Activated CD4-positive, alpha-beta T cell treated with anti-CD3 and anti-CD28 coated beads, Interleukin-2, amount 10 ng/mL, durations not matched to agents 7 days and 5 days (primary cell): ENCODE measurements at places on chromosomes 16 and 17. TPM values are rescaled to one million over a fixed set of nuclear protein-coding genes. Genes with fewer than 3 reads are reported as not detected.

DNA sequence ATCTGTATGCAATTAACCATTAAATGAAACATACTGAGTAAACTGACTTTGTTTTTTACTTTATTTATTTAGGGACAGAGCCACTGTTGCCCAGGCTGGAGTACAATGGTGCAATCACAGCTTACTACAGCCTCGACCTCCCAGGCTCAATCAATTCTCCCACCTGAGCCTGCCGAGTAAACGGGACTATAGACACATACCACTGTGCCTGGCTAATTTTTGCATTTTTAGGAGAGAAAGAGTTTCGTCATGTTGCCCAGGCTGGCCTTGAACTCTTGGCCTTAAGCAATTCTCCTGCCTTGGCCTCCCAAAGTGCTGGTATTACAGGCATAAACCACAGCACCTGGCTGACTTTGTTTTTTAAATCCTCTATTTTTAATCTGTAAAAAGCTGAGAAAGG is 42.6 kb downstream of the ANKFY1 start:
- no peak overlapping the region for H3K4me3 ChIP-seq
- no peak for DNase-seq
- no peak overlapping the region for H3K27ac ChIP-seq

Gene KRTAP4-6
- not detected for total RNA-seq

Gene OR4D1
- 0.77 TPM for total RNA-seq

GRCh38 chr17:40130352-40131042 is 8.7 kb downstream of the MSL1 start:
- no peak overlapping the region for H3K27ac ChIP-seq
- peaks cover 81% of the 10 kb centered on the region for H3K36me3 ChIP-seq
- H3K4me3 ChIP-seq = no peak overlapping the region
- no peaks in the 10 kb centered on the region for H3K27me3 ChIP-seq
- no peak for DNase-seq
- peaks cover 21% of the 10 kb centered on the region for H3K4me1 ChIP-seq

- peaks cover 4% of the 10 kb centered on the region for H3K36me3 ChIP-seq
- H3K27ac ChIP-seq = peak overlapping the region; percentile 39
These were observed 21.0 kb downstream of the KSR1 start for GRCh38 chr17:27477050-27477888.

Gene HOXB8
- total RNA-seq = not detected

DNA sequence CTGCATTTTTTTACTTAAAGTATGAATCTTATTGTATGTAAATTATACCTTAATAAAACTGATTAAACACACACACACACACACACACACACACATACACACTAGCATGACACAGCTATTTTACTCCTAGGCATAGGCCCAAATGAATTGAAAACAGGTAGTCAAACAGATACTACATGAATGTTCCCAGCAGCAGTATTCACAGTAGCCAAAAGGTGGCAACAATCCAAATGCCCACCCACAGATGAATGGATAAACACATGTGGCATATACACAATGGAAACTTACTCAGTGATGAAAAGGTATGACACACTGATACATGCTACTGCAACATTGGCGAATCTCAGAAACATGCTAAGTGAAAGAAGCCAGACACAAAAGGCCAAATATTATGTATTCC is 223.5 kb downstream of the CYB561 start:
- no peak overlapping the region for H3K4me3 ChIP-seq
- no peak overlapping the region for H3K27ac ChIP-seq
- no peaks in the 10 kb centered on the region for H3K27me3 ChIP-seq
- peaks cover 2% of the 10 kb centered on the region for H3K36me3 ChIP-seq

- DNase-seq = no peak
- H3K27me3 ChIP-seq = peaks cover 23% of the 10 kb centered on the region
- H3K4me1 ChIP-seq = no peaks in the 10 kb centered on the region
- no peak overlapping the region for H3K4me3 ChIP-seq
These were observed 13.0 kb downstream of the ARL4D start for GRCh38 chr17:43411749-43412148.

- DNase-seq = no peak
- no peaks in the 10 kb centered on the region for H3K27me3 ChIP-seq
- no peaks in the 10 kb centered on the region for H3K4me1 ChIP-seq
- no peaks in the 10 kb centered on the region for H3K36me3 ChIP-seq
- no peak overlapping the region for H3K27ac ChIP-seq
These were observed 8.5 kb downstream of the GAA start for GRCh38 chr17:80109713-80110446.

- H3K4me3 ChIP-seq = no peak overlapping the region
- H3K27ac ChIP-seq = no peak overlapping the region
- no peaks in the 10 kb centered on the region for H3K27me3 ChIP-seq
- H3K36me3 ChIP-seq = no peaks in the 10 kb centered on the region
- no peaks in the 10 kb centered on the region for H3K4me1 ChIP-seq
These were observed 20.1 kb downstream of the ORC6 start for GRCh38 chr16:46709469-46710005.
